KG1 (cell line): ENCODE measurements at places on chromosomes 5 and 9.

- DNase-seq = no peak
Observed at GRCh38 chr5:38871790-38872551, 26.2 kb downstream of the OSMR start.

- no peak for DNase-seq
Observed at GRCh38 chr9:129328355-129329042, 150.4 kb upstream of the IER5L start.

- DNase-seq = no peak
Observed at GRCh38 chr9:131423171-131423581, 29.3 kb downstream of the PRRC2B start.

- no peak for DNase-seq
Observed at GRCh38 chr9:130682421-130683121, 11.0 kb upstream of the EXOSC2 start.

DNA sequence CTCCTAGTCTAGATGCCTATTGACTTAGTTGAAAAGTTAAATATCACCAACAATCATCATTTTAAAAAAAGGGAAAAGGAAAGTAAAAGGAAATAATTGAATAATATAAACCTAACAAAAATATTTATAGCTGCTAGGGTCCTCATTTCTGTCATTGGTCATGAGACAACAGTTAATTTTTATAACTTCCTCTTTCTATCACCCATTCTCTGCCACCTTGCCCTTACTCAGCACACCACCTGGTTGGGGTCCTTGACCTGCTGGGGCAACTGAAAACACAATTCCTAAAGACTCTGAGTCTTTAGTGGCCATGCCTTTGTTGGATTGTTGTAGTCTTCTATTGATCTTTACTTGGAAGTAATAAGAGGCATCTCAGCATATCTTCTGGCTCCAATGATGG is 179.5 kb upstream of the MAST4 start:
- DNase-seq = no peak

DNA sequence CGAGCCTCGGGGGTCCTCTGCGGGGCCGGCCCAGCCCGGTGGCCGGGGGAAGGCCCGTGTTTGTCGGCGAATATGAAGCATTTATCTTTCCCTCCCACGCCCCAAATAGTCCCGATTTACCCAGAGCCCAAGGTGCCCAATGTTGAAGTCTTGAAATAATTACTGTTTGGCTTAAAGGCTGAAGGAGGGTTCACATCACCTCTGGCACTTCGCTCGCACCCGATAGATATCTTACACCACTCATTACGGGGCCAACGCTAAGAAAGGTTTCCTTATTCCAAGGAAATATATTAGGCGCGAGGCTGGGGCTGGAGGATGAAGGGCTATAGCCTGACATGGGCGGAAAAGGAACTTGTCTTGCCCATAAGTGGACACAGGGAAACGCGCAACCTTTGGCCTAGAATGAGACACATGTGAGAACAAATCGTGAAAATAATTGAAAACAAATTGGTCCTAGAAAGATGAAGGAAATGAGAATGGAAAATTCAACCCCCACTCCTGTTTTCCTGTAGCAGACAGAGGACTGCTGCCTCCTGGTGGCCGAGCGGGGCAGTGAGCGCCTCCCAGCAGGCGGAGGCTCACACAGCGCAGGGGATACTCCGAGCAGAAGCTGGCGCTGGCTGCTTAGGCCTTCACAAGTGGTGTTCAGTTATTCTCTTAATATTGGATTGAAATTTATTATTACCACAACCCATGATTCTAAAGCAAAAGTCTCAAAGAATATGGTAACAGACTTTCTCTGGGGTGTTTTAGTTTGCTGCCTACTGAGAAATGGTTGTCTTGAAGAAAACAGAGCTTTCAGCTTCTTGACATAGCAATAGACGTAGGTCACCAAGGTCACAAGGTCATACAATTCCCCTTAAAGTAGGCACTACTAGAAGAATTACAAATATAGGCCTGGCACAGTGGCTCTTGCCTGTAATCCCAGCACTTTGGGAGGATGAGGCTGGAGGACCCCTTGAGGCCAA is 7.9 kb downstream of the CCL21 start:
- DNase-seq = peak; percentile 34
